ENCODE measurements at places on chromosomes 12 and 14.

GRCh38 chr12:112844814-112845565 lies 53.4 kb downstream of the RPH3A start:
- DNase-seq, result no peak

DNA sequence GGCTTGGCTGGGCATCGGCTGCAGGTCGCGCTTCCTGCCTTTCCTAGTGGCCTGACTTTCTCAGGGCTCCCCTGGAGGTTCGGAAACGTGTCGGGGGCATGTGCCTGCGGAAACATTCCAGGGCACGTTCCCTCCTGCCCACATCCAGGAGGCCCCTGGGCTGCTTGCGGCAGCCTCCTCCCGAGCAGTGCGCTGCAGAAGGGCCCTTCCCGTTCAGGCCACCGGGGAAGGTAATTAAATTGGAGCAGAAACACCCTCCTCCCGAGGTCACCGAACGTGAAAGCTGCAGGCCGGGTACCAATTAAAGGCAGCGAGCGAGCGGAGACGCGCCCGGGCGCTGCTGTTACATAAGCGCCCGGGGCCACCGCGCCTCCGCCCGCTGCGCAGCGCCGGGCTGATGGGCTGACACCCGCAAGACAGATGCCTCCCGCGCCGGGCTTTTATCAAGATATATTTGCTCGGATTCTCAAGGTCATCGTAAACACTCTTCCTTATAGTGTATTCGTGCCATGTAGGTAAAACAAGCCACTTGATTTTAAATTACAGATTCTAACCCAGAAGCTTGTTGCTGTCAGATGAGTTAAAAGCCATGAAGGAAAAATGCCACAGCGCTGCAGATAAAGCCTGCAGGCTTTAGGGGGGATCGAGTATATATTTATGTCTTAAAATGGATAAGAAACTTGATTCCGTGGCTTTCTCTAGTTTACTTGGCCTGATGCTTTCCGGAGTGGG lies 31.4 kb downstream of the SSPN start:
- DNase-seq, result no peak

DNA sequence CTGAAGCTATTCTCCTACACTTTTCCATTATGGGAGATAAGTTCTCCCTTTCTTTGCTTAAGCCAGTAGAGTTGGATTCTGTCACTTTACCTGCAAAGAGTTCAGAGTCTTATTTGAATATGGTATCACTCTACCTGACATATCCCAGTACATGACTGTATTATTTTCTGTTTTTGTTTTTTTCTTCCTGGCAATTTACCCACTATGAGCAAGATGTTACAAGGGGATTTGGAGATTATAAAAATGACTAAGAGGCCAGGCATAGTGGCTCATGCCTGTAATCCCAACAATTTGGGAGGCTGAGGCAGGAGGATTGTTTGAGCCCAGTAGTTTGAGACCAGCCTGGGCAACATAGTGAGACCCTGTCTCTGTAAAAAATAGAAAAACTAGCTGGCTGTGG lies 46.4 kb upstream of the CHST11 start:
- DNase-seq, result no peak

GRCh38 chr12:100974747-100975146 lies 180.2 kb downstream of the ANO4 start:
- DNase-seq, result no peak

- DNase-seq, result no peak
Measured at GRCh38 chr14:99764222-99764706, 28.9 kb upstream of the EML1 start.

- DNase-seq, result no peak
Measured at GRCh38 chr12:13169272-13169671, 27.3 kb upstream of the EMP1 start.

GRCh38 chr12:19925841-19926240 lies 442.5 kb upstream of the PDE3A start:
- DNase-seq, result no peak

- DNase-seq, result no peak
Measured at GRCh38 chr12:106416273-106416672, 58.7 kb downstream of the POLR3B start.

- DNase-seq, result no peak
Measured at GRCh38 chr14:88950069-88950468, 125.6 kb downstream of the TTC8 start.

- no peak for DNase-seq
Measured at GRCh38 chr14:99064262-99064954, 207.6 kb downstream of the BCL11B start.

DNA sequence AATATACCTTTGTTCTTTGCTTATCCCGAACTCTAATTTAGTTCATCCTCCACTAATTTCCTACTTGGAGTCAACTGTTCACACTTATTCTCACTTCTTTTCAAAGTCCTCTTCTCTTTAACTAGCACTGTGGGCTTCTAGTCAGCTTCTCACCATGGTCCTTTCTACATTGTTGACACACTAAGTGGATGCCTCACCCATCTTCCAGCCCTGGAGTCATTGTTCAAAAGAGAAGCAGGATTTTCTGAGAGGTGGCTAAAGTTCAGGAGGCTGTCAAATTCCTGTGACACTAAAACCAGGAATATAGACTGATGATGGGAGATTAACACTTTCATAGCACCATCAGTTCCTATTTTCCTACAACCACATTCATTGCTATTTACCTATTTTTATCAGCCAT lies 99.3 kb downstream of the PHLDA1 start:
- DNase-seq, result no peak

DNA sequence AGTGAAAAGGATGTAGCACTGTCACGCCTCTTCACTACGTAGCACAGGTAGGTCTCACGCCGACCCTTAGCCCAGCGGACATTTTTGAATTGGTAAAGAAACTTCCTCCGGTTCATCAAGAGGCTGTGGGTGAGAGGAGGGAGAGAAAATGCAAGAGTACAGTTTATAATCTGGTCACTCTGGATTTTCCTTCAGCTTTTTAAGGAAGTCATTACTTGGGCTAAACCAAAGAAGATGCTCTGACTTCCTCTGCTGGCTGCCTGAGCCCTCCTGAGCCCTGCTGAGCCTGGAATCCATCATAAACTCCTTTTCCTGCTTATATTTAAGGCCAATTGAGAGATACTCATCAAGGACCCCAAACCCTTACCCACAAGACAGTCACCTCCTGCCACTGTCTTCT lies 5.8 kb downstream of the AICDA start:
- no peak for DNase-seq

GRCh38 chr12:72288436-72288835 lies 16.3 kb downstream of the TRHDE start:
- DNase-seq, result no peak

GRCh38 chr12:75969768-75970167 lies 61.8 kb downstream of the PHLDA1 start:
- no peak for DNase-seq

GRCh38 chr12:24701343-24701742 lies 247.6 kb downstream of the BCAT1 start:
- no peak for DNase-seq

DNA sequence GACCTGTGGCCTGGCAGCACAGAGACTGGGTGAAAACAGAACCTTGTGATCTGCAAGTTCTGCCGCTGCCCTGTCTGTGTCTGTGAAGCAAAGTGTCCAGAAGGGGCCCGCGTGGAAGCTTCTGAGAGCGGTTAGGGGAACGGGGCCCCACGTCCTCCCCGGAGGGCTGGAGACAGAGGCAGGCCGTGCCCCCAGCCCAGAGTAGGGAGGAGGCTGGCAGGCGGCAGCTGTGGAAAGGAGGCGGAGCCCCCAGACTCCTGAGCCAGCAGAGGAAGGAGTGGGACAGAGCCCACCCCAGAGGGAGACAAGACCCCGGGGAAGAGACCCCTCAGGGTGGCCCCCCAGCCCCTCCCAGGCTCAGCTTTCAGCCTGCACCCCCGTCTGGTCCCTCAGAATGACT lies 49.0 kb downstream of the GALNT9 start:
- DNase-seq, result no peak

DNA sequence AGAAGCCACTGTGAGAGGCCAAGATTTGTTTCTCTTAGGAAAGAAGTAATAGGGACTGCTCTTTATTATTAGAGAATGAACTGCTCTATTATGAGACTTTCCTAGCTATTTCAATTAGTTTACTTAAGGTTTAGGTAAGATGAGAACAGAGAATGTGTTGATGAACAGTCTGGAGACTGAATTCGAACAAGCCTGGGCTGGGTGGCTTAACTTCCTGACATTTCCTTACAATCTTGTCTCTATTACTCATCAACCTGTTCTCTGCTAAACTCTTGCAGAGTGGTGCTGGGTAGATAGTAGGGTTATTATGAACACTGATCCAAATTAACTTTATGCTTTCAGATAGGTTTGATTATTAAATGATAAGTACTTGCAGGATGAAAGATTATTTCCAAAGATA lies 31.2 kb downstream of the SLC15A5 start:
- DNase-seq, result no peak

GRCh38 chr14:61603736-61604135 lies 91.6 kb upstream of the HIF1A start:
- no peak for DNase-seq
